ENCODE measurements at places on chromosomes 6 and 20.

DNA sequence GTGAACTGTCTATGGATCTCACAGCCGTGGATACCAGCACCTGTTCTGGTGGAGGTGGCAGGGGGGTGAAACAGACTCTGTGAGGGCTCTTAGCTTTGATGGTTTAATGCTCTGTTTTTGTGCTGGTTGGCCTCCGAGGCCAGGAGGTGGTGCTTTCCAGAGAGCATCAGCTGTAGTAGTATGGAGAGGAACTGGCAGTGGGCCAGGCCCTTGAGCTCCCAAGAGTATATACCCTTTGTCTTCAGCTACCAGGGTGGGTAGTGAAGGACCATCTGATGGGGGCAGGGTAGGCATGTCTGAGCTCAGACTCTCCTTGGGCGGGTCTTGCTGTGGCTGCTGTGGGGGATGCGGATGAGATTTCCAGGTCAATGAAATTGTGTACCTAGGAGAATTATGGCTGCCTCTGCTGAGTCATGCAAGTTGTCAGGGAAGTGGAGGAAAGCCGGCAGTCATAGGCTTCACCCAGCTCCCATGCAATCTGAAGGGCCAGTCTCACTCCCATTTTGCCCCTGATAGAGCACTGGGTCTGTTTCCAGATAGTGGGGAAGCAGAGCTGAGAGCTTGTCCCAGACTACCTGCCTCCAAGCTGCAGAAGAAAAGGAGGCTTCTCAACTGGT, 102.7 kb upstream of the AHI1 start:
- DNase-seq: no peak

DNA sequence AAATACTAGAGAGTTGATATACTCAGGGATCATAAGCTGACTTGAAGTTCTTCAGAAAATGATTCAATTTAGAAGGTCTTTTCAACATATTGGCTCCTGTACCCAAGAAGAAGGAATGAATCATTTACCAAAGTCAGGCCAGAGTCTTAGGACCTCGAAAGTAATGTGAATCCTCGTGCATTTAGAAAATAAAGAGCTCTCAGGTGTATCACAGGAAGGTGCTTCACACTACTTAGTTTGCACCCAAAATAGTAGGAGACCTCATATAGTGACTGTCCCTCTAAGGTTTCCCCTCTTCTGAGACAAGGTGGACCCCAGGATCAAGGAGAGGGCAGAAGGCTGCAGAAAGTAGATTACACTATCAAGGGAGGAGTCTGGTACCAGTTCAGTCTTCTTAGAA, 71.8 kb downstream of the F13A1 start:
- DNase-seq: no peak

GRCh38 chr6:298233-299103, 6.2 kb downstream of the DUSP22 start:
- no peak for DNase-seq

DNA sequence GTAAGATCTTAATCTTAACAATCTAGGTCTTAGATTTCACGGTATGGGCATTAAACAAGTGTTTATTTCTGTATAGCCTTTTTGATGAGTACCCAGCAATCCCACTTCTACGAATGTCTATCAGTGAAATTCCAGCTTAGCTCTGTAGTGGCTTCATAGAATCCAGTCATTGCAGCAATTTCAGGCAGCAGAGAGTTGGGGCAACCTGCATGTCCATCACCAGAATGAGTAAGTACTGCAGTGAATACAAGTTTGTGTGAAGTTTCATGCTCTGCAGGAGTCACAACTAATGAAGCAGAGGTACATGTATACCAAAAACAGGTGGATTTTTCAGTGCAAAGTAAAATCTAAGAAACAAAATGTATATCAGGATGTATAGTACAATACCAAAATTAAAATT, 151.7 kb downstream of the OR2B2 start:
- DNase-seq: no peak

GRCh38 chr6:32553037-32553742, 23.1 kb upstream of the HLA-DRB5 start:
- no peak for DNase-seq

DNA sequence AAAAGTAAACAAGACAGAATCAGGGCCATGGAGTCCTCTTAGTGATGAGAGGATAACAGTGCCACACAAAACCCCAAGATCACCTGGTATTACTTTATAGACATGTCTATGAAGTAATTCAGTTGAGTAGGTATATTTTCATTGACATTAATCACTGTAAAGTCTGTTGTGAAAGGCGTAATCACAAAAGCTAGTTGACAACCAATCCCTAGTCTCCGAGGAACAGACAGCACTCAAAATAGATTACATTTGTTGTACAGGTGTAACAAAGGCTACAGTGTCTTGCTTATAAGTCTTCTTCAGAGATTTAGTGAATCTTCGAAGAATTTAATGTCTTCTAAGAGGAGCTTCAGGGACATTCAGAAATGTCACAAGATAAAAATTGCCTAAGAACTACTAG, 120.1 kb downstream of the TMEM200A start:
- DNase-seq: no peak

GRCh38 chr6:14472986-14473337, 355.4 kb downstream of the CD83 start:
- no peak for DNase-seq

DNA sequence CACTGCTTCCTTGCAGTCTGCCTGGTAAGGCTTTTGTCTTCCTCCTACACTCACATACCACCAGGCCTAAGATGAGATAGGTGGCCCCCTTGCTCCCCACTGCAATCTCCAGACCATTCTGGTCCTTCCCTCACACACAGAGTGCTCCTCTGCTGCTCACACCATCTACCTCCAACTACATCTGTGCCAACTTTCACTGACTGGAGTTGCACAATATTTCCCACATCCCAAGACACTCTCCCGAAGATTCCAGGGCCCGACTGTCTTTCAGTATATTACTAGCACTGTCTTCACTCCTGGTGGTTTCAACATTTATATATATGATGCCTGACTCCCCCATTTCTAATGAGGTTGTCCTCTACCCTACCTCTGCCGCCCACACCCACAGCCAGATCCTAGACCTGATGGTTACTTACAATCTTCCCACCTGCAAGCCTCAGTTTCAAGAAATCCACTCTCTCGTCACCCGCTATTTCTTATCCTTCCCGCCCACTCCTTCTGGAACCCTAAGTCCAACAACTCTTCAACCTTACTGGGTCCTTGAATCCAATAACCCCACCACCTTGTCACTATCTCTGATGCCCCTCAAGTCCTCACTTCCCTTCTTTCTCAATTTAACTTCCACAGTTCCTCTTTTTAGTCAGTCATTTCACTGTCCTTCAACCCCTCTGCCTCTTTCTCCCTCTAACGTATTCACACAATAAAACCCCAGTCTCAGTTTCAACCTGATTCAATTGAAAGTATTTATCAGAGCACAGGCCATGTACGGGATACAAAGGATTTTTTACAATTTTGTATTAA, 21.6 kb downstream of the RALGAPA2 start:
- DNase-seq: no peak

- DNase-seq: no peak
Measured at GRCh38 chr6:36758516-36759147, 61.0 kb downstream of the RAB44 start.

DNA sequence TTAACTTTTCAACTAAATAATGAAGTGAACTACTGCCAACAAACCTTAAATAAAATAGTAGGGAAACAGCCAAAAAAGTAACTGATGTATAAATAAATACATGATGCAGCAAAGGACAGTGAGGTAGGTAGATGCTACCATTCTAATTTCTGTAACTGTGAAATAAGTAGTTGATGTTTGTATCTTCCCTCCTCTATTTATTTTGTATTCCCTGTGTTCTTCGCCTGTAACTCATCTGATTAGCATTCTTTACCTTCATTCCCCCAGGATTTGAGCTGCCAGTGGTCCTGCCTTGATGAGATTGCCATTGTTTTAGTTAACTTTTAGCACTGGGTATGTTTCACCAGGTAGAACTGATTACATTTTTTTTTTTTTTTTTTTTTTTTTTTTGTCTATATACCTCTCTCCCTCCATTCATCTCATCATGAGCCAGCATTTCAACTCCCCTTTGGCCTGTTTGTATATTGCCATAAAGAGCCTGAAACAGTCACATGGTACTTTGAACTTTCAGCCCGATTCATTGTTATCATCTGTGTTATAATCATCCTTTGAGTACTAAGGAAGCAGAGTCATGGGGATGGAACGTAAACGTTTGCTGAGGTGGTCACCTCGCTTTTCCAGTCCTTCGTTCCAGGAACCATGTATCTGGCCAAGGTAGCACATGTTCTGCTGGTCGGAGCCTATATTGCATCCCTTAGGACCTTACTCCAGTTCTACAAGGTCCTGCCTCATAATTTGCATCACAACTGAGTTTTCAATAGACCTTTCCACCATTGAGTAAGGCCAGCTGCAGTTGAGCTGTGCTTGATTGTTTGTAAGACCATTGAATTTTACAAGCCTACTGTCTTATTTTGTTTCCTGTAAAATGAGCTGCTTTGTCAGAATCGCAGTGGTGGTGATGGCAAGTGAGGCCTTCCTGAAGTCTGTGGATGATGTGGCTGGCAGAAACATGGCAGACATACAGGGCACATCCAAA, 107.6 kb downstream of the JAG1 start:
- DNase-seq: no peak

DNA sequence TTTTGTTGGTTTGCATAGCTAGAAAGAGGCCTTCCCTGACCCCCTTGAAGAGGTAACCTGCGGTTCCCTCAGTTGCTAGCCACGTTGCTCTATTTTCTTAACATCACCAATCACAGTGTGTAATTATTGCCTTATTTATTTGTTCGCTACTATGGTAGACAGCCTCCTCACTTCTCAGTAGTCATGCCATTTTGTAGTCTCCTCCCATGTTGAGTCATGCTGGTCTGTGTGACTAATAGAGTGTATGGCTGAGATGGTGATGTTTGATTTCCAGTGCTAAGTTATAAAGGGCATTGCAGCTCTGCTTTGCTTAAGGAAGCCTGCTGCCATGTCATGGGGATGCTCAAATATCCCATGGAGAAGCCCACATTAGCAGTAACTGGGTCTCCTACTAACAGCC, 236.6 kb upstream of the CHD6 start:
- DNase-seq: no peak

- DNase-seq: no peak
Measured at GRCh38 chr20:19275038-19275629, 62.7 kb downstream of the SLC24A3 start.

- no peak for DNase-seq
Measured at GRCh38 chr20:51678026-51678697, 90.0 kb downstream of the ATP9A start.

- DNase-seq: no peak
Measured at GRCh38 chr20:62051144-62051543, 14.5 kb downstream of the TAF4 start.

- DNase-seq: no peak
Measured at GRCh38 chr6:43144879-43145278, 26.2 kb upstream of the SRF start.

DNA sequence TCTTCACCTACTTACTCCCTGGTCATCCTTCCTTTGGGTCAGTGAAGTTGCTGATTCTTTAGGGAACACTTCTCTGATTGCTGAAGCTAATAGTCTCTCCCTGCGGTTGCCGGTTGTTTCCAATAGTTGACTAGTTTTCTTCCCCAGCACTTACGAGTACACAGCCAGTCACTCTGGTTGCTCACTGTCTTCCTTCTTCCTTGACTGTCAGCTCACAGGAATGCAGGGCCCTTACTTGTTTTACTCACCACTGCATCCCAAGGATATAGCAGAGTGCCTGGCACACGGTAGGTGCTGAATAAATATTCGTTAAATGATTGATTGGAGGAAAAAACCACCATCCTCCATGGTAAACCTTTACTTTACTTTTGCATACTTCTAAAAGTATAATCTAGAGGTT, 345.0 kb downstream of the QKI start:
- no peak for DNase-seq

GRCh38 chr20:63499338-63499969, 571 bp upstream of the EEF1A2 start:
- no peak for DNase-seq

- no peak for DNase-seq
Measured at GRCh38 chr6:138184230-138184629, 22.5 kb downstream of the ARFGEF3 start.

- DNase-seq: no peak
Measured at GRCh38 chr6:169008641-169009257, 244.9 kb downstream of the THBS2 start.

- DNase-seq: no peak
Measured at GRCh38 chr6:30885999-30886896, 1.9 kb downstream of the DDR1 start.

- DNase-seq: no peak
Measured at GRCh38 chr6:111996144-111996865, 57.6 kb upstream of the CCN6 start.

- no peak for DNase-seq
Measured at GRCh38 chr6:158756126-158756525, 63.0 kb downstream of the EZR start.

GRCh38 chr6:168410554-168411011, 30.4 kb upstream of the SMOC2 start:
- no peak for DNase-seq

DNA sequence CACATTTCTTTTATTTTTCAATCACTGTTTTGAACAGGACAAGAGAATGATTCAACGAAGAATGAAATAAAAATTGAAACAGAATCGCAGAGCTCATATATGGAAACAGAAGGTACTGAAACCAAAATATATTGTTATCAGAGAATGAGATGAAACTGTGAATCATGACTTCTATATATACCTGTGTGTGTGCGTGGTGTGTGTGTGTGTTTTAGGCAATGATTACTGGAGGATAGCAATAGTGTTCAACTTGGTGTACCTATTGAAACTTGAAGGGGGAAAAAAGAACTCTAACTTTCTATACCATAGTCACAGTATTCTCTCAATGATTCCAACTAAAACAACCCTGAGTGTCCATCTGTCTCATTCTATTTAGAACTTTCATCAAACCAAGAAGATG, 586.6 kb downstream of the KIF16B start:
- DNase-seq: no peak

- no peak for DNase-seq
Measured at GRCh38 chr20:5696011-5696559, 54.1 kb upstream of the SHLD1 start.

GRCh38 chr6:21367649-21368154, 225.8 kb upstream of the SOX4 start:
- no peak for DNase-seq

DNA sequence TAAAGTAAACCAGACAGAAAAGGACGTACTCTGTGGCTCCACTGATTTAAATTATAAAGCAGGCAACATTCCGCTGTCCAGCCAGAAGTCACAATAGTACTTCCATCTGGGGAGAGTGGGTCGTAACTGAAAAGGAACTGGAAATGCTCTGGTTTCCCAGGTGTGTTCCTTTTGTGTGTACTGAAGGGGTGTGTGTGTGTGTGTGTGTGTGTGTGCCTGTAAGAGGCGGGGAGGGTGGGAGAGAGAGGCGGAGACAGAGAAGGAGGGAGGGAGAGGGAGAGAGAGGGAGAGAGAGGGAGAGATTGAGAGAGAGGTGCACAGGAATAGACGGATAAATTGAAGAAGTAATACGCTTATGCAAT, 178.4 kb upstream of the ZNF184 start:
- no peak for DNase-seq

Data from CD4-positive, alpha-beta T cell treated with Interleukin-10 for 1 hour (primary cell).